ENCODE measurements at places on chromosomes 7 and 10.

GRCh38 chr7:112172870-112173567 lies 33.2 kb downstream of the DOCK4 start:
- DNase-seq, result no peak

DNA sequence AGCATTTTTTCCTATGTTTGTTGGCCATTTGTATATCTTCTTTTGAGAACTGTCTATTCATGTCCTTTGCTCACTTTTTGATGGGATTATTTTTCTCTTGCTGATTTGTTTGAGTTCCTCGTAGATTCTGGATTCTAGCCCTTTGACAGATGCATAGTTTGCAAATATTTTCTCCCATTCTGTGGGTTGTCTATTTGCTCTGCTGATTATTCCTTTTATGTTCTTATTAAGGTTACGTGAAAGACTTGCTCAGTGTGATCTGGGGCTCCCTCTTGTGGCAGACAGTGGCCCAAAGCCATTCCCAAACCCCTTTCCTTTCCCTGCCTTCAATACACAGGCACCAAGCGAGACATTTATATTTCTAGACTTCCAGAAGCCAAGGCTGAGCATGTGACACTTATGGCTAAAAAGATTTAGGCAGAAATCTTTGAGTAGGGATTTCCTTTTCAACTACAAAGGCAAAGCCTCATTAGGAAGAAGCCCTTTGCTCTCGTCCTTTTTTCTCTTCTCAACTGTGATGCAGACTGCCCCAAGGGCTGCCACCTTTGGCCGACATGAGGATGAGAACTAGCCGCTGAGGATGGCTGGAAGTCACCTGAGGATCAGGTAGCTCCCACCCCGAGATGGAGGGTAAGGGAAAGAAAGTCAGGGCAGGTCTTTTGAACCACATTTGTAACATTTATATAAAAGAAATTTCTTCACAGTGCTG lies 23.6 kb downstream of the ST8SIA6 start:
- peak; percentile 50 for DNase-seq

GRCh38 chr10:15485684-15486316 lies 114.7 kb upstream of the FAM171A1 start:
- DNase-seq, result no peak

DNA sequence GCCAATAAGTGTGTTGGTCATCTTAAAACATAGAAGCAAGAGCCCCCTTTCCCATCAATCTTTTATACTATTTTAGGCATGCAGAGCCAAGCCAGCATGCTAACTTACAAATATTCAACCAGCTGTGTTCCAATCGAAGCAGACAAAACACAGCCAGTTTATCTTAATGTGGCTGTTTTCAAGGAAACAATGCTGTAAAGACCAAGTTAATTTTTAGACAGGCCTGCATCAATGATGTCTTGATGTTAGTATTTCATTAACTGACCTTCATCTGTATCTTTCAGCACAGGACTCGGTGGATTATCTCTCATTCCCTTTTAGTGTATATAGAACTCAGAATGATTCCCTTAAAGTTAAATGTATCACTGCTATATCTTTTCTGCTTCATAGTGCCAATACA lies 262.0 kb upstream of the ZWINT start:
- no peak for DNase-seq

DNA sequence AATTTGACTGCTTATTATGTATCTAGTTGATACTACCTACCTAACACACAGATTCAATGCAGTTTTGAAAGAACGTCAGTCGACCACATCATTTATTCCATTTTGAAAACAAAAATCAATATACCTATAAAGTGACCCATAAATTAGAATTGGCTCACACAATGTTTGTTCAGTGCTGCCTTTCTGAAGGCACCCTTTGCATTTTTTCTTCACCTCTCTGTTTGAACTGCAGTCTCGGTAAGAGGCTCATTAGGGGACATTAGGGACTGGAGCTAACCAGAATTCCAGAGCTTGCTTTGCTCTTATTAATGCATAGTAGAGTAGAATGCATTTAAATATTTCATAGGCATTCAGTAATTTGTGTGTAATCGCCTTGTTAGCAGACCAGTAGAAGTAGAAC lies 234.1 kb downstream of the FOXP2 start:
- no peak for DNase-seq

GRCh38 chr10:132112611-132113010 lies 46.9 kb downstream of the JAKMIP3 start:
- DNase-seq, result no peak

GRCh38 chr7:3866277-3866676 lies 565.2 kb downstream of the SDK1 start:
- DNase-seq, result no peak

- no peak for DNase-seq
Observed at GRCh38 chr7:70520611-70521010, 611.3 kb upstream of the GALNT17 start.

DNA sequence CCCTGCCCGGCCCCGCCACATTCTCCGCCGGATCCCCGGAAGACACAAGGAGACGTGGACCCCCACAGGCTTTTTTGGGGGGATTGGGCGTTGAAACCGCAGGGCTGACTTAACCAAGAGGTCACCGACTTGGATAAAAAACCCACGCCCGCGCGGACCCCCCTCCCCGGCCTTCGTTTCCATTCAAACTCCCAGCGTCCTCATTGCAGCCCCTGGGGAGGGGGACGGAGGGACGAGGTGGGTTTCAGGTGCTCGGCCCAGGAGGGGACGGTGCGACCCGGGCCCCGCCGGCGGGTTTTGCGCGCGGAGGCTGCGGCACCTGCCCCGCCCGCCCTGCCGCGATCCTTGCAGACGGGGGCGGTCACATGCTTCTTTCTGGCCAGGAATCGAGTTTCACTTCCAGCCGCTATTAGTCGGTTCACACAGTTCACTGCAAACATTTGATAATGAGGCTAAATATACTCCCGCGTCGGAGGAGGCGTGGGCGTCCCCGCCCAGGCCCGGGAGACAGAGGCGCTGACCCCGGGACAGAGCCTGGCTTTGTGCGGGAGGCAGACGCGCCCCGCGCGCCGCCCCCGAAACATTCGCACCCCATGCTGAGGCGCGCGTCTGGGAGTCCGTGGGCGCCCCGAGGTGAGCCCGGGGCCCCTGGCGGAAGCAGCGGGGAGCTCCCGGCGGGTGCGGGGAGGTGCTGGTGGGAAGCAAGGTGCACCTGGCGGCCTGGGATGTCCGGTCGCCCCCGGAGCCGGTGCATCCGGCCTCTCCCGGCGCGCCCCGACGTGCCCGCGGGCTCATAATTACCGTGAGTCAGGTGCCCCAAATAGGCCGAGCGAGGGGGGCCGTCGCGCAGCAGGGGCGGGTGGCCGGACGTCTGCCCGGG lies 2.7 kb upstream of the PDGFA start:
- DNase-seq, result peak; percentile 21

GRCh38 chr7:97450516-97450915 lies 281.4 kb upstream of the TAC1 start:
- DNase-seq, result no peak

DNA sequence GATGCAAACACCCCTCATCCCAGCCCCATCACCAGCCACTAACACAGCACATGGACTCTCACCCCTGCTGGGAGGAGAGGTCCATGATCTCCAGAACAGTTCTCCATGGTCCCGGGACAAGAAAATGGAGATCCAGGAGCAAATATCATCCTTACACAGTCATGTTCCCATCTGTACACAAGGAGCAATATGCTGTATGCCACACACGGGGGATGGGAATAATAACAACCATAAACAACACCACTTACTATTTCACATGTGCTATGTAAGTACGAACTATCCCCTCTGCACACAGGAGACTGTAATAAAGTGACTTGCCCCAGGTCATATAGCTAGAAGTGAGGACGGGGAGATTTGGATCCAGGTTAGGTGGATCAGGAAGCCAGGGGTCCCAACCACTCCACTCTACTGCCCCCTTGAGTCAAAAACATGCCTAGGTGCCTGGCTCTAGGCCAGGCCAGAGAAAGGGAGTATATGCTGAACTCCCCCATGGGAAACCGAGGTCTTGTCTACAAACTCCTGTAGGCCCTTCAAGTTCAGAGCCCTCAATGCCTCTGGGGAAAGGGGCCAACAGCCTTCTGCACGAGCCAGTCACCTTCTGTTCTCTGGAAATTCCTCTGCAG lies 34.1 kb downstream of the LRRC20 start:
- no peak for DNase-seq

- no peak for DNase-seq
Observed at GRCh38 chr10:88763441-88763840, 3.6 kb downstream of the LIPN start.

DNA sequence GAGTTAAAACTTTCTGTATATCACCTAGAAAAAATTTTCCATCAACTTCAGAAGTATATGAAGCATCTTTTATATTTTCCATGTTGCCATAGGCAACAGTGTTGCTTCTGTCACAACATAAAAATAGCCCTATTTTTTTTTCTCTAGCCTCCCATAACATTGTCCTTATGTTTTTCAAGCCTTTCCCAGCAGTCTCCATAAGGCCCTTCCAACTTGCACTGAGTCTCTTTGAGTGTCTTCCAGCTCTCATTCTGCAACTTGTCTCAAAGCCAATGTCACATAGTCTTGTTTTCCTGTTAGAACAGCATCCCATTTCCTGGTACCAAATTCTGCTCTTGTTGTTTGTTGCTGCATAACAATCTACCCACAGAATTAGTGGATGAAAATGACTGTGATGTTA lies 1055.5 kb upstream of the GHITM start:
- no peak for DNase-seq

GRCh38 chr10:110651044-110651958 lies 7.2 kb downstream of the RBM20 start:
- no peak for DNase-seq

DNA sequence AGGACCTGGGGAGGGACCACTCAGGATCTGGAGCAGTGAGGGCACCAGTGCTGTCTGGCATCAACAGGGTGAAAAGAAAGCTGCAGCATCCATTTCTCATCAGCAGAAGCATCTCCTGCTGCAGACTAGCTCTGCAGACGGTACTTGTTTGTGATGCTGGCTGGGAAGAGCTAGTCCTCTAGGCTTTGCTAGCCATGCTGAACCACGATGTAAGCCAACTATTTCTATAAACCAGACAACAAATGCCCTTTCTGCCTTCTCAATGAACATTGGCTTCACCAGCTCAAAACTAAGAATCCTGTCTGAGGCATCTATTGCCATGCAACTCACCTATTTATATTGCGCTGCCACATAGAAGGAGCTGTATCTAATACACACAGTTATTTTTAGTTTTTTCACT lies 65.6 kb downstream of the CTTNBP2 start:
- no peak for DNase-seq

- DNase-seq, result peak; percentile 47
Observed at GRCh38 chr7:157273208-157274093, 63.4 kb upstream of the DNAJB6 start.

- DNase-seq, result peak; percentile 63
Observed at GRCh38 chr10:32256613-32257437, 90.1 kb downstream of the EPC1 start.

DNA sequence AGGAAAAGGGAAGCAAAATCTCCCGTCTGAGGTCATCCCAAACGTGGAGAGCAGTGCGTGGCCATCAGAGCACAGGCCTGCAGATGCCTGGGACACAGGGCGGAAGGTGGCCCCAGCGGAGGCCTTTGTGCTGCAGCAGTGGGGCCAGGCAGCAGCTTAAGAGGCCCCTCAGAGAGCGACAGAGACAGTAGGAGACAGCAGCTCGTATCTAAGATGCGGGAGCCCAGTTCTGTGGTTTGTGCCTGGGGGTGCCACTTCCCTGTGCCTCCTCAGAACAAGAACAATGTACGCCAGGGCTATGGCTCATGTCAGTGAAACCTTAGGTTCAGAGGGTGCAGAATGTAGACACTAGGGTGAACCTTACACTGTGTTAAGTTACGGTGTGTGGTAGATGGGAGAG lies 316.6 kb upstream of the AKR1E2 start:
- DNase-seq, result no peak

DNA sequence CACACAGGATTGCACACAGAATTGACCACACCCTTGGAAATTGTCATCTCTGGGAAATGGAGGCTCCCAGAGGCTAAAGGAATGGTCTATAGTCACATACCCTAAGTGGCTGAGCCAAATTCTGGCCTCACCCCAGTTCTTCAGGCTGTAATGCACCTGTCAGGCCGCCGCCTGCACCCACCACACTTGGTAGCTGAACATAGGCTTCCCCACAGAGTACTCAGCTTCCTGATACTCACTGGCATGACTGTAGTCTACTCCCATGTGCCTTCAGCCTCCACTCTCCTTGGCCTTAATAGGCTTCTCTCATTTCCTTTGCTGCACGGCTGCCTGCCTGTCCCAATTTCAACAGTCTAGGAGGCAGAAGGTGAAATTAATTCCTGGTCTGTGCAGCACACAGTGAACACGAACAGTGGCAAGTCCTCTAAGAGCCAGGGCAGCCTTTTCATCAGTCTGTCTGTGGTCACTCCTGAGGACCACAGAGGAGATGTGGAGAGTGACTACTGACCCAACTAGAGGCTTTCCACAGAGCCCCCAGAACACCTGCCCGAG lies 42.5 kb downstream of the NUDCD3 start:
- no peak for DNase-seq
